Thyroid gland (tissue), 4 donors: ENCODE measurements at places on chromosomes 2 and 18. TPM values are rescaled to one million over a fixed set of nuclear protein-coding genes. Genes with fewer than 3 reads are reported as not detected.

The UCN gene
- total RNA-seq, result 2.5 TPM

The EGR4 gene
- total RNA-seq, result not detected

GRCh38 chr2:27831279-27832050 is 58.7 kb downstream of the RBKS start:
- DNase-seq, result no peak

GRCh38 chr2:174729797-174730697 is 34.2 kb downstream of the CHRNA1 start:
- H3K27me3 ChIP-seq, result no peaks in the 10 kb centered on the region
- H3K36me3 ChIP-seq, result no peaks in the 10 kb centered on the region
- H3K4me3 ChIP-seq, result no peak overlapping the region
- peaks cover 4% of the 10 kb centered on the region for H3K4me1 ChIP-seq
- no peak overlapping the region for H3K27ac ChIP-seq

DNA sequence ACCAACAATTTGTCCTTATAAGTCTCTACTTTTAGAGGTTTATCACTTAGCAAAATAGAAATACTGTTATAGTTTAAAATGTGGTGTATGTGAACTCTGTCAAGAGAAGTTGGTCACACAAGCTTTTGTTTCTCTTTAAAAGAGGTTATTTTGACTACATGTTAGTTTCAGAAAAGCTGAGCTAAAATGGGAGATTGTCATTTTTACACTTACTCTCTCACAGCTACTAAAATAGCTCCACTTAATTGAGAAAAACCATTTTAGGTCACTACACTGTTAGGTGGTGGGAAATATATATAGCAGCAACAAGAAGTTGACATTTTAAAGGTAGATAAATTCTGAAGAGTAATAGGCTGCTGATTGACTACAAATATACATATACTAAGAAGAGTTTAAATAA is 161.5 kb upstream of the KCNJ3 start:
- no peaks in the 10 kb centered on the region for H3K27me3 ChIP-seq
- H3K4me1 ChIP-seq, result no peaks in the 10 kb centered on the region
- H3K4me3 ChIP-seq, result no peak overlapping the region
- H3K27ac ChIP-seq, result no peak overlapping the region
- H3K36me3 ChIP-seq, result no peaks in the 10 kb centered on the region

DNA sequence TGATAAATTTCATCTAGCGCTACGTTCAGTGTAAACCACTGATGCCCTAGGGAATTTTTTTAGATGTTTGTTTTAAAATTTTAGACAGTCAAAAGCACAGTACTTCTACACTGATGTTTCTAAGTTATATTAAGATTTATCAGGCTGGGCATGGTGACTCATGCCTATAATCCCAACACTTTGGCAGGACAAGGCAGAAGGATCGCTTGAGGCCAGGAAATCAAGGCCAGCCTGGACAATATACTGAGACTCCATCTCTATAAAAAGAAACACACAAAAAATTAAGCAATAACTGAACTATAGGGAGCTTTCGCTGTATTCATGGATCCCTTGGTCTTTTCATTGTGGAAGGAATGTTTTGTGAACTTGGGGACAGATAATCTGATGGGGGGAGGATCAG is 50.6 kb upstream of the MAPRE2 start:
- no peaks in the 10 kb centered on the region for H3K36me3 ChIP-seq
- no peaks in the 10 kb centered on the region for H3K27me3 ChIP-seq
- H3K4me3 ChIP-seq, result no peak overlapping the region
- no peak for DNase-seq
- H3K4me1 ChIP-seq, result no peaks in the 10 kb centered on the region

DNA sequence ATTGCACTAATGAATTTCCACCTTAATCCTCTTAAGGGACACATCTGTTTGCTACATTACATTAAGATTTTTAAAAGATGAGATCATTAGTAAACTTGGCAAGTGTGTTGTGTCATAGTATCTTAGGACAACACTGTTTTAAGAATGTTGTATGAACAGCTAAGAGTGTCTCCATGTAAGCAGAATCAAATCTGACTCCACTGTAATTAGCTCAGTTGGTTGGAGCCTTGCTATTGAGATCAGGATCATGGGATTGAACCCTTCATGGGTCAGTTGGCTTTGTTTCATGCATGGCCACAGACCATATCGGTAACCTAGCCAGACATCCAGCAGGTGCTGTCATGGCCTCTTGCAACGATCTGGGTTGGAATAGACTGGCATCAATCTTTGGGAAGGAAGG is 5.2 kb downstream of the FHOD3 start:
- no peaks in the 10 kb centered on the region for H3K27me3 ChIP-seq
- H3K4me1 ChIP-seq, result peaks cover 3% of the 10 kb centered on the region
- H3K4me3 ChIP-seq, result no peak overlapping the region
- no peak overlapping the region for H3K27ac ChIP-seq
